ENCODE measurements at places on chromosomes 12 and 14.

DNA sequence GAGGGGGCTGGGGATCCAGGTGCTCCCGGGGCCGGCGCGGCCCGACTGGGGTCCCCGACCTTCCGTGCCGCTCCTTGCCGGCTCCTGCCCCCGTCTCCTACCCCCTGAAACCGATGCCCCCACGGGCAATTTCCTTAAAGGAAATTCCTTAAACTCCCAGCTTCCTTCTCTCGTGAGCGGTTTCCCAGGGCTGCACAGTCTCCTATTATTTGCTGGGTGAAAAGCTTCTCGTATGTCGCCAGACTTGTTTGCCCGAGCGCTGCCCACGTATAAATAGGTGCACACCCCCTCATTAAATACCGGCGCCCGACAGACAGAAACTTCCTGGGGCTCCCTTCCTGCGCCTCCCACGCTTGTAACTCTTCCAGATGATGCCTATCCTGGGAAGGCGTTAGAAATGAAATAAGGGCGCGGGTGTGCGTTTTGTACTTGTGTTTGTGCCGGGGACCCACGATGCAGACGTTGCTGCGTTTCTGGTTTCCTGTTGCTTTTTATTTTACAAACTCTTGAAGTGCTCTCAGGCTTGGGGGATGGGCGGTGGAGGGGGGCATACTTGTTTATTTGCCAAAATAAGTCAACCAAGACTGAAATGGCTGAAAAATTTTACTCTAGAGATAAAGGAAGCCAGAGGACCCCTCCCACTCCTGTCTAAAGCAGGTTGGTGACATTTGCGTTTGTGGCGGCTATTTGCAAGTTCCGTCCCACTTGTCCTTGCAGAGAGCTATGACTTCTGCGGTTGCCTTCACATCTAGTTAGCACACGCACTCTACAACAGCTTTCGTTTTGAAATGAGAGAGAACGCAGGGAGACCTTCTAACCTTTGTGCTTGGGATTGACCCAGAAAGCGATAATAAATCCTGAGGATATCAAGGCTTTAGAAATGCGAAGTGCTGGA is 1.0 kb downstream of the HIP1R start:
- DNase-seq: no peak

GRCh38 chr12:80936353-80936641 is 1.4 kb downstream of the LIN7A start:
- DNase-seq: no peak

- no peak for DNase-seq
Observed at GRCh38 chr12:89346741-89347324, 5.5 kb downstream of the DUSP6 start.

DNA sequence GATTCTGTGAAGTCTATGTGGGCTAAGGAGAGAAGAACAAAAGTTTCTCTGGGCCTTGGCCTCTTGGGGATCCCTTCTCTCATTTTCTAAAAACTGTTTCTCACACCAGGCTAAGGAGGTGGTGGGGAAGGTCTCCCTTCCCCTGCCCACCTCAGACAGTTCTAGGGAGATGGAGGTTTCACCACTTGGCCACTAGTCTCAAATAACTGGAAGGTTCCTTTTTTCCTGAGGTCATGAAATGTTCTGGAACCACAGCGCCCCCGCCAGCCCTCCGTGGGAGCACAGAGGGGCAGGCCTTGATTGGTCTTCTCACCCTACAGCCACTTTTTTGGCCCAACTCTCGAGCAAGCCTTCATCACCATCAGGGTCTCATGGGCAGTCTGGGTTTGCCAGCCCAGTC is 12.6 kb downstream of the C12orf43 start:
- no peak for DNase-seq

Data from stimulated activated CD8-positive, alpha-beta memory T cell treated with anti-CD3 and anti-CD28 coated beads, Interleukin-2, amount 100 ng/mL, for 48 hours (primary cell).